Stomach (tissue), 19 donors: ENCODE measurements at places on chromosomes 6 and 20. TPM values are rescaled to one million over a fixed set of nuclear protein-coding genes. Genes with fewer than 3 reads are reported as not detected.

Gene NTSR1
- not detected for total RNA-seq

Gene UBE2C
- not detected for total RNA-seq

Gene BPIFB4
- not detected for total RNA-seq

Gene JAG1
- total RNA-seq: 95.0 TPM

Gene PCSK2
- total RNA-seq: 3.7 TPM

Gene CHMP4B
- total RNA-seq: 73.2 TPM

Gene BMP2
- 32.9 TPM for total RNA-seq

Gene SLC12A5
- 1.3 TPM for total RNA-seq

Gene PLCB1
- total RNA-seq: 5.8 TPM

Gene B3GAT2
- not detected for total RNA-seq

- no peak for DNase-seq
Measured at GRCh38 chr6:122886481-122886880, 97.4 kb downstream of the SMPDL3A start.

DNA sequence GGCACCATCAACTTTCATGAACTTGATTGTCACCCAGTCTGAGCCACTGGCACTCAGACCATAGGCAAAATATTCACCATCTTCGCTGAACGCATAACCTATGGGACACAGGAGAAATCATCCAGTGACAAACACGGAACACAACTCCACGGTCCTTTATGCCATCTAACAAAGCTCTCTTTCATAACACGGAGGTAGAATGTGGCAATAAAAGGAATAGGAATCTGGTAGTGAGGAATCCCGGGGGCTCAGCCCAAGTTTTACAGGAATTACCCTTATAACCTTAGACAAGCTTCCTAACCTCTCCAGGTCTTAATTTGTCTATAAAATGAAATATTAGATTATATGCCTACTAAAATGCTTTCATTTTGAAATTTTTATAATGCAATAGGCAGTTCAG, 29.4 kb downstream of the PREP start:
- DNase-seq: no peak

DNA sequence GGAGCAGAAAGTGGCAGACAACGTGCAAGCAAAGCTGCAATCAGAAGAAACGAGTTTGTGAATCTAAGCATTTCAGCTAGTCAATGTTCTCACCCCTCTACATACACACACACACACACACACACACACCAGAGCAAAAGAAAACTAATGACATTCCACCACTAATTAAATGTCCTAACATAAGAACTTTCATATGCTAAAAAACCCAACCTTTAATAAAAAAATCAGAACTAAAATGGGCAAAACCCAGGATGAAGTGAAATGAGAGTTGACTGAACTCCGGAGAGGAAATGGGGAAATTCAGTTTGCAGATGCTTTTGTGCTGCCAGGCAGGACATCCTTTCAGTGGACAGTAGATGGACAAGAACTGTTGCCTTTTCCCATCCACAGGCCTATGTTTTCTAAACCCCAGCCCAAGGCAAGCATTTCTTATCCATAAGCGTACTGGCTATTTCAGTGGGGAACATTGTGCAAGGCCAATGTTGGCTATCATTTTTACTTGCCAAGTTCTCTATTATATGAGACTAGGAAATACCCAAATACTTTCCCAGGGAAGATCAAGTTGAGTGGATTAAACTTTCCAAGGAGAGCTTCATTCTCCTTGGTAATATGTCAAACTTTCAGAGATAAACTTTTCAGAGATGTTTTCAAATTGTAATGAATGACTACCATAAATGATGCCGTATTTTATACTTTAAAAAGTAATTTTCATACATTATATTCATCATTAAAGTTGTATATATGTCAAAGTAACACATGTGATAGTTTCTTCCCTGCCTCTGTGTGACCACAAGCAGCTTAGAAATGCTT, 27.3 kb downstream of the RIN2 start:
- DNase-seq: no peak

GRCh38 chr6:102355578-102355977, 962.1 kb downstream of the GRIK2 start:
- no peak for DNase-seq

DNA sequence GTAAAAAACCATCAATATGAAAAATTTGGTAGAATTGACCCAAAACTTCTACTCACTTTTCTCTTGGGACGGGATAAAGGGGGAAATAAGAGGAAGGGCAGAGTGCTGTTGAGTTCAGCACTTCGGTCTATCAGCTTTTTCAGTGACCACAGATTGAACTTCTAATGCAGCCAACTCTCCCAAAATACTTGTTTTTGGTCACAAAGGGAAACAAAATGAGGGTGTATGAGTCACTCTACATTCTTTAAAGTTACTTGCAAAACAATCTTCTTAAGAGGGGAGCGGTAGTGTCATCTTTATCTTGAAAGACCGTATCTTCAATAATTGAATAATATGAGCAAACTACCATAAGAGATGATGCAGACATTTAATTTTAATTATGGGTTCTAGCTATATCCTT, 661.3 kb downstream of the CD109 start:
- DNase-seq: no peak

DNA sequence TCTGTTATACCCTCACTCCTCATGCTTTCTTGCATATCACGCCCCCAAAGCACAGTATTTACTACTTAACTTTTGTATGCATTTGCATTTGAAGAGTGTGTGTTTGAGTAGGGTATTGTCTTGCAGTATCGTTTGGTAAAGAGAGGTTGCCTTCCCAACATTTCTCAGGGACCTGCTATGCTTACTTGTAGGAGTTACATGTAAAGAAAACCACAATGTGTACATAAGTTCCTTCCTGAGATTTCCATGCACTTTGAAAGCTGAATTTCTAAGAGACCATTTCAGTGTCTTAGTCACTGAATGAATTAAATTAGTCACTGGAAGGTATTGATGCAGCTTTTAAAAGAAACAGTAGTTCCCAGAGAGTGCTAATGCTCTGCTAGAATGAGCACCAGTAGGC, 159.3 kb upstream of the LAMA2 start:
- no peak for DNase-seq

DNA sequence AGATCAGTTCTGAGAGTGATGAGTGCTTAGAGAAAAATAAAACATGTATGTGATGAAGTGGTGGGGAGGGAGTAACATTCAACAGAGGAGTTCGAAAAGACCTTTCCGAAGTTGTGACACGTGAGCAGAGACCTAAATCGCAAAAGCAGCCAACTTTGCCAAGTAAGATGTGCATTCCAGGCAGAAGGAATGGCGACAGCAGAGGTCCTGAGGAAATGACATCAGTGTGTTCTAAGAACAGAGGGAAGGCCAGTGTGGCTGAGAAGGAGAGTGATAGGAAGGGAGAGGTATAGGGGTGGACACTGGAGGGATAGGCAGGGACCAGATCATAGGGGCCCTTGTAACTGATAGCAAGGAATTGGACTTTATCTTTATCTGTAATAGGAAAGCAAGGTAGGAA, 51.3 kb downstream of the ADAT2 start:
- no peak for DNase-seq

DNA sequence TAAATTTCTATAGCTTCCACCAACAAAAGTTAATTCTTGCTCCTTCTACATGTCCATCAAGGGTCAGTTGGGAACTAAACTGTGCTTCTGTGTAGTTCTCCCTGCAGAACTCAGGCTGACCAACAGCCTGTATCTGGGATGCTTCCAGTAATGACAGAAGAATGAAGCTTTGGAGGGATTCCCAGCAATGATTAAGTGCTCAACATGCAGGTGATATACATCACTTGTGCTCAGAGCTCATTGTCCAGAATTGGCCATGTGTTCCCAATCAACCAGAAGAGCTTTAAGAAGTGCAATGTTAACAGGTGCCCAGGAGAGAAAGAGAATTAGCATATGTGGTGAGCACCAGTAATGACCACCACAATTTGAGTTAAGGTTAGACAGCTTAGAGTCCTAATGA, 37.4 kb upstream of the SNRPB2 start:
- DNase-seq: no peak

GRCh38 chr20:15487030-15487429, 1086.2 kb downstream of the KIF16B start:
- no peak for DNase-seq

DNA sequence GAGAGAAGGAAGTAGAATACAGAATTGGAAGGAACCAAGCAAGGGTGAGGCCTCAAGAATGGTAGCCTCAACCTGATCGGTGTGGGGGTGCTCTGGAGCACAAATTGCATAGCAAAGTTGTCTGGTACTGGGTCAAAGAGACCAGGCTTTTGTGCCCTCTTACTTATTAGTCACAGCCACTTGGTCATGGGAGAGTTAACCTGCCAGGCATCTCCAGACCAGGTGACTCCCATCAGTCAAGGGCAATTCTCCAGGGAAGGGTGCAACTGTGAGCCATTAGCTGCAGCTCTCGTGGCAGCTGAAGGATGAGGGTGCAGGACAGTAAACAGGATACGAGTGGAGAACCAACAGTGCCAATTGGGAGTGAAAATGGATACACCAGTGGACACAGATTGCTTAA, 47.7 kb upstream of the PLCB4 start:
- no peak for DNase-seq

DNA sequence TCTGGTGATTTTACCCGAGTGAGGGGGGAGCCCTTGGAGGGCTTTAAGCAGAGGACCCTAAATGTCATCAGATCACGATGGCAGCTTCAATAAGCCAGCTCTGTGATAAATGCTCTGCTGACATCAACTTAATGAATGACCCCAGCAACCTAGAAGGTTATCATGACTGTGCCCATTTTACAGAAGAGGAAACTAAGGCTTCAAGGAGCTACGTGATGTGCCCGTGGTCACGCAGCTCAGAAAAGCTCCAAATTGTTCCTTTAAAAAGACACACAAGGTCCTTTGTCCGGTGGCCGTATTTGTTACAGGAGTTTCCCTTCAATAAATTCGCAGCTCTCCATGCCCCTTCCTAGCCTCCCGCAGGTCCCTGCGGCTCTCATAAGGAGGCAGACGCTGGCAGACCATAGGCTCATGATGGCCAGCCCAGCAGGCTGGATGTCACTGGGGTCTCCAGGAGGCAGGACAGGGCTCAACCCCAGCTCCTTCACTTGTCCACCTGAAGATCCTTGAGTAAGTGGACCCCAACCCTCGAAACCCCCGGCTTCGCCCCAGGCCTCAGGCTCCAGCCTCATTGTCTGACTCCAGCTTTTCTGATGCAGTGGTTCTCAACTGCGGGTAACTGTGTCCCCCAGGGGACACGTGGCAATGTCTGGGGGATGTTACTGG, 106.4 kb downstream of the BMP7 start:
- DNase-seq: no peak

GRCh38 chr6:138593909-138594757, 94.8 kb upstream of the NHSL1 start:
- DNase-seq: no peak

DNA sequence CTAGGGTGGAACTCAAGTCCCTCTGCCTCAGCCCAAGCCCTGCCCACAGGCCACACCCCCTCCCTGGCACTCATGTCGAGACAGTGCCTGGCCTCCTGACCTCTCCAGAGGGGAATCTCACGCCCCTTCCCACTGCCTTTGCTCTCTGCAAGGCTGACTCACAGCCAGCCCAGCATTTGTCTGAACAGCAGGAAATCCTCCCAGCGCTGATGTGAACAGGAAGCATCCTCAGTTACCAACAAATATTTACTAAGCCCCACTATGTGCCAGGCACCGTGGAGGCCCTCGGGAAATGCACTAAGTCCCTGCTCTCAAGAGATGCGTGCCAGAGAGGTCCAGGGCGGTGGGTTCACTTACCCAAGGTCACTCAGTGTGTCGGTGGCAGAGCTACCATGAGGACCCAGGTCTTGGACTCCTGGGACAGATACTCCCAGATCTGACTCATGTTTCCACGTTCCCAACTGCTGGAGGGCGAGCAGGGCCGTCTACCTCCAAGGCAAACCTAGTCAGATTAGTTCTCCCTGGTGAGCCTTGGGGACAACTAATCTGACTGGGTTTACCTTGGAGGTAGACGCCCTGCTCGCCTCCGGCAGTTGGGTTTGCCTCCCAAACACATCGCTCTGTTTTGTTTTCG, 7.8 kb downstream of the ADA start:
- peak; percentile 85 for DNase-seq

GRCh38 chr20:61980647-61981583, 84.8 kb downstream of the TAF4 start:
- DNase-seq: peak; percentile 54

- DNase-seq: no peak
Measured at GRCh38 chr20:19812696-19813095, 54.6 kb downstream of the RIN2 start.

GRCh38 chr6:106146852-106147351, 60.8 kb downstream of the PRDM1 start:
- no peak for DNase-seq

DNA sequence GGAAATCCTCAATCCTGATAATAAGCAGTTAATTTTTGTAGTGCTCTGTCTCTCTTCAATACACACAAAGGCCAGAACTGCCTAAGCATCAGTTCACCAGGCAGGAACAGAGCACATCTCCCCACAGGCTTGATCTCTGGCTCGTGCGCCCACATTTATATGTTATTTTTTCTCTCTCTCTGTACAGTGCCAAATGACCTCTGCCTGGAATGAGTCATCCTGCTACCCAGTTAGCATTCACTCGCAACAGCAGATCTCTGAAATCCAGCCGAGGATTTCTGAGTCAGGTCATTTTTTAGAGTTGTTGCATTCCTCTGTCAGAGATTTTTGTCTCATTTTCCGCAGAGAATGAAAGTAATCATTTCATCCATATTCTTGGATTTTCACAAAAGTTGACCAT, 107.1 kb downstream of the COL12A1 start:
- DNase-seq: peak; percentile 93
